Activated T-helper 2 cell treated with anti-CD3 and anti-CD28 coated beads, Interferon-gamma antibody, Interleukin-2, Interleukin-4, amounts not matched to agents 10 μg/mL and 5 μg/mL and 100 μg/mL, durations not matched to agents 14 hours and 24 hours and 36 hours (primary cell): ENCODE measurements at places on chromosomes 2 and 18.

DNA sequence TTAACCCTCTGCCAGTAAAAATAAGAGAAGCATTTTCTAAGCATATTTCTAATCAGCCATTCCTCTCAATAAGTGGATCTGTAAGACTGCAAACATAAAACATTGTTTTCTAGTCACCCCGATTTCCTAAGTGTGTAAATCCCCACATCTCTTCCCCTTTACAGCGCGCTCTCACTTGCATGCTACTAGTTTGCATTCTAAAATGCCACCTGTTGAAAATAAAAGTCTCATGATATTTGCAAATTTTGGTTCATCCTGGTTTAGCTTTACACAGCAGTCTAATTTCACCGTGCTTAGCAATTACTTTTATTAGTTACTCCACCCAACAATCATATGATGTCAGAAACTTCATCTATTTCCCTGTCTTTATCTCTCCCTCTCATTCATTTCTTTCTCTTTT, 1230.7 kb upstream of the ZEB2 start:
- no peak for DNase-seq

DNA sequence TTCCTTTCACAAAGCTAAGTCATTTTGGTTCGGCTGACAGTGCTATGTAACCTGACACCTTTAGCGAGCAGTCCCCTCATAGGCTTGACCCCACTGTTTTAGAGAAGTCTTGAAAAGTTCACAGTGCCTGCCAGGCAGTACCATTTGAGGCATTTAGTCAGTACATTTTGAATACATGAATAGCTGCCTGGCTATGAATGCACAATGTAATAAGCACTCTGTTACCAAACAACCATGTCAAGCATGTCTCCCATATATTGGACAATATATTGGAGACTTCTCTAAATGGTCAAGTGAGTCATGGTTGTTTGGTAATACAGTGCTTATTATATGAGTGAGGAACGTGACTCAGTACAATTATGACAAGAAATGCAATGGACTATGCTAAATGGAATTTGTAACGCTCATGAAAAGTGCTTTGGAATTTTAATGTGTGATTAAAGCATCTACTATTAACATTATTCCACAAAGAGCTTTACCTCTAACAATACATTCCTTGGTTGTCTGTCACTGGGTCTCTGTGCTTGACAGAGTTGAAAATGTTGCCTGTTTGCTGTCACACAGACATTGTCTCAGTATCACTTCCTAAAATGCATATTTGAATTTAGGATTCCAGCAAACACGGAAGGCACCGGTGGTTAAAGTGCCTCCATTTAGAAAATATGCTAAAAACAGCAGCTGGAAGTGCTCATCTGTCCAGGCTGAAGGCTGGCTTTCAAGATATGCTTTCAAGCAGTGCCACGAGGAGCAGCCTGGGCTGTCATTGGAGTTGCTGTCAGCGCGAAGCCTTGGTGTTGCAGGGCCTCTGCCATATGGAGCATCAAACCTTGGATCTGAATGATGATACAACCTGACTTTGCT, 458.6 kb downstream of the FBXO15 start:
- no peak for DNase-seq

DNA sequence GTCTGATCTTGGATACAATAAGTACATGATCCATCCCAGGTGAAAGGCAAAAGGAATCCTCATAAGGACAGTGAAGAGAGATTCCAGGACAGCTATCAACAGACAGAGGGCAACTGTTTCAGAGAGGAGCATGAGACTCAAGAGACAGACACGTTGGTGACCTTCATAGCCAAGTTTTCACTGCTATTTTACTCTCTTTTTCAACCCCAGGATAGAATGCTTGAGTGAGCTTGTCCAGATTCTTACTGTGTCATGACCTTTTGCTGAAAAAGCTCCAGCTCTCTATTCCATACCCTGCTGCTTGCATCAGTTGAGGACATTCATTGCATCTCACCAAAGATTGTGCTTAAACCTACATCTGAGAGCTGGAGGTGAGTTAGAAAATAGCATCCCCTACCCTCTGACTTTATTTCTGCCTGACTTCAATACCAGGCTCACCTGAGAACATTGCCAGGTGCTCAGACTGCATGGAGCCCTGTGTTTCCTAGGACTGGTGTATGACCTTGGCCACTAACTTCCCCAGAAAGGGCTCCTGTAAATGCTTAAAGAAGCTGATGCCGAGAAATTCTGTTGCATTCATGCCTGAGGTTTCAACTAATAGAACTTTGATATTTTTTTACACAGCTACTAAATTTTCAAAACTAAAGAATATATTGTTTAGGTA, 70.4 kb upstream of the TMEM17 start:
- DNase-seq: no peak

- DNase-seq: no peak
Observed at GRCh38 chr2:179899666-179900065, 38.3 kb upstream of the ZNF385B start.

DNA sequence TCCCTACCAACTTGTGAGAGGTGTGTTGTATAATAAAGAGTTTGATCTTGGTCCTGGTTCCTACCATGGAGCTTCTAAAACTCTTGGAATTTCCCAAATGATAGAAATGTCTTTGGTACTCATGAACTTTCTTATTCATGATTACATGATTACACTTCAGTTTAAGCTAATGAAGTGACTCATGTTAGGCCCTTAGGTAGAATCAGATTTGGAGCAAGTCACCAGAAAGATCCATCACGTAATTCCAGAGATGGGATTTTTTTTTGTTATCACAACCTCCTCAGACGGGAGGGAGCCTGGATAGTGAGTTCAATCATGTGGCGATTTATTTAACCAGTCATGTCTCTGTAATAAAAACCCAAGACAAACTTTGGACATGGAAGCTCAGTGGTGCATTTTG, 1287.6 kb upstream of the ZEB2 start:
- no peak for DNase-seq

- no peak for DNase-seq
Observed at GRCh38 chr18:10064267-10064666, 150.5 kb downstream of the VAPA start.

GRCh38 chr2:34909992-34910705, 1311.0 kb upstream of the FAM98A start:
- DNase-seq: no peak

- DNase-seq: no peak
Observed at GRCh38 chr2:110818767-110819481, 86.6 kb downstream of the ACOXL start.

DNA sequence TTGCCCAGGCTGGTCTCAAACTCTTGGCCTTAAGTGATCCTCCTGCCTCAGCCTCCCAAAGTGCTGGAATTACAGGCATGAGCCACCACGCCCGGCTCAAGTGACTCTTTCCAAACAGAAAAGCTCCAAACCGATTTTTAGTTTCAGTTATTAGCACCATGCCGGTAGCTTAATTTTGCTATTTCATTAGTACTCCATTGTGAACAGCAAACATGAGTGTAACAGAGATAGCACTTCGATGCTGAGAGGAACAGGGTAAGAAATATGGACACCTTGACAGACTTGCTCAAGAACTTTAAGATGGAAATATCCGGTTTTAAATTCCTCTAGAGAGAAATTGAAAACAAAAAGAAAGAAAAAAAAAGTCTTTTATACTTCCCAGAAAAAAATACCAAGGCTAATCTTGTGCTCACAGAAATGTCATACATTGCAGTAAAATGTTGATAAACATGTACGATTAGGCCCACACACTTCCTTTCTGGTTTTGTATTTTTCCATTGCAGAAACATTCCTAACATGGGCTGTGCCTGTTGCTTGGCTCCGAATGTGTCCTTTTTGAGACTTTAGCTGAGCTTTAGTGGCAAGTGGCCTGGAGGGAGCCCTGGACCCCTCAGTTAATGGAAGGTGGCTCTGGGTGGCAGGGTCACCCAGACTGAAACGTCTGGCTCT, 18.3 kb downstream of the FHL2 start:
- no peak for DNase-seq

DNA sequence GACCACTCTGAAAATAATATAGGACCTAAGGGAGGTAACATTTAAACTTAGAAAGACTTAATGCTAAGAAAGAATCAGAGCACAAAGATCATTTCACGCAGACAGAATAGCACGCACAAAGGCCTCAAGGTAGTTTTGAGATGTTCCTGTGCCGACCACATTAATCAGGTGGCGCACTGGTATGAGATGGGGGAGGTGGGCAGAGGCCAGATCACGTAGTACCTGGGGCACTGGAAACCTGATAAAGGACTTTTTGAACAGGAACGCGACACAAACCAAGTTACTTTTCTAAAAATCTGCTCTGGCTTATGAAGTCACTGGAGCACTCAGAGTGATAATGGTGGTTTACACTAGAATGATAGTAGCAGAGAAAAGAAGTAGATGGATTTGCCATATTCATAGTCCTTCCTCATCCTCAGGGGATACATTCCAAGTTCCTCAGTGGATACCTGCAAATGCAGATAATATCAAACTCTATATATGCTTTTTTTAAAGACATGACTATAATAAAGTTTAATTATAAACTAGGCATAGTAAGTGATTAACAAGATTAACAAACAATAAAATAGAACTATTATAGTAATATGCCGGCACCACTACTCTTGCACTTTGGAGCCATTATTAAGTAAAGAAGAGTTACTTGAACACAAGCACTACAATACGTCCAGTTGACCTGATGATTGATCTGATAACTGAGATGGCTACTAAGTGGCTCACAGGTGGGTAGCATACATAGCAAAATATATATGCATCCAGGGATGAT, 42.6 kb upstream of the CDCA7 start:
- no peak for DNase-seq

DNA sequence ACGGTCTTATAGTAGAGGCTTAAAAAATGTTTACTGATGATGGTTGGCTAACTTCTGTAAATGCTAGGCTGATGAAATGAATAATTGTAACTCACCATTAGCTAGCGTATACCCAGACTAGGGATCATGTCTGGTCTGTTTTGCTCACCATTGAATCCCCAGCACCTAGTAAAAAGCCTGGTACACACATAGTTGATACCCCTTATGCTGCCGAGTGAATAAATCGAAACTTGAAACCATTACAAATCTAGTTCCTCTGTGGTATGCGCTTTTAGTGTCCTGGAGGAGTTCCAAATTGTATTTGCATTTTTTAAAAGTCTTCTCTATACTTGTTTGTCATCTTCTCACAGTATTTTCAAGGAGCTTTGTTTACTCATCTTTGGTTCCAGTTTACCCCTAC, 1.3 kb downstream of the TAF1B start:
- no peak for DNase-seq

GRCh38 chr18:55485666-55486065, 102.3 kb downstream of the TCF4 start:
- no peak for DNase-seq

DNA sequence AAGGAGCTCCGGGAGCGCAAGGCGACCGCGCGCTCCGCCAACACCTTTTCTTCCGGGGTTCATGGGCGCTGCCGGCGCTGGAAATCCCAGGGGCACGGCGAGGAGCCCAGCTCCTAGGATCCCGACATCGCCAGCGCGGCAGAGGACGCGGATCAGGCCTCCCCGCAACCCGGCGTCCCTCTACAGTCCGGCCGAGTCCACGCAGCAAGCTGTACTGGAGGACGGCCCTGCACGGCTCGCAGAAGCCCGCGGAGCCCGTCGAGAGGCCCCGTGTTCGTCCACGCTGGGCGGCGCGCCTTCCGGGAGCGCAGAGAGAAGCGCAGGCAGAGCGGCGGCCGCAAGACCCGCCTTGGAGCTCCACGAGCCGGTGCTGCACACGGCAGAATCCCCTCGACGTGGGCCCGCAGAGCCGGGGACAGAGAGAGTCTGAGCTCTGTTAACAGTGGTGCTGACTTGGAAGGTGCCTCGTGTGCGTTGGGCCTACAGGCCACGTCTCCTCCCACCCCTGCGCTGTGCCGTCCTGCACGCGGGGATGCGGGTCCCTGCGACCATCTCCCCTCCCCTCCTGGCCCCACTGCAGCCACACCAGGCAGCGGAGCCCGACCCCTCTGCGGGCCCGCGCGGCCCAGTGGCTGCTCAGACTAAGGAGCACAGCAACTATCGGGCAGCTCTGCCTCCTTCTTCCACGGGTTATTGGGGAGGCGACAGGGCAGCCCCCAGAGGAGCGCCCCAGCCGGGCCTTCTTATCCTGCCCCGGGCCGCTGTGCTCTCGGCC, 28.1 kb upstream of the PTPN2 start:
- DNase-seq: no peak

GRCh38 chr18:38752430-38752829, 1186.8 kb upstream of the CELF4 start:
- no peak for DNase-seq

GRCh38 chr2:232889876-232890401, 19.9 kb downstream of the SNORC start:
- no peak for DNase-seq

DNA sequence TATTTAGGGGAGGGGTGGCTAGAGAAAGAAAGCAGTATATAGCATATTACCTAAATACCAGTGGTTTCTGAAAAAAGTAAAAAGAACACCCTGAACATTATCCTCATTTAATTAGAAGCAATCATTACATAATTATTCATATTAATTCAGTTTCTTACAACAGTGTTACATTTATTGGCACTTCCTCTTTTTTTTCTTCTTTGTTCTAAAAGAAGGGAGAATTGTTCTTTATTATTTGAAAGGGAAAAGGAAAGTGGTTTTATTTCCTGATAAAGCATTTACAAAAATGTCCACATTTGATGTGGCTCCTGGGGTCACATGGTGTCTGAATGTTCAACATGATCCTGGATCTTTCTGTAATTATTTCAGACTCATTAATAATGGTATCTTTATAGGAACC, 254.9 kb upstream of the ZEB2 start:
- DNase-seq: no peak

DNA sequence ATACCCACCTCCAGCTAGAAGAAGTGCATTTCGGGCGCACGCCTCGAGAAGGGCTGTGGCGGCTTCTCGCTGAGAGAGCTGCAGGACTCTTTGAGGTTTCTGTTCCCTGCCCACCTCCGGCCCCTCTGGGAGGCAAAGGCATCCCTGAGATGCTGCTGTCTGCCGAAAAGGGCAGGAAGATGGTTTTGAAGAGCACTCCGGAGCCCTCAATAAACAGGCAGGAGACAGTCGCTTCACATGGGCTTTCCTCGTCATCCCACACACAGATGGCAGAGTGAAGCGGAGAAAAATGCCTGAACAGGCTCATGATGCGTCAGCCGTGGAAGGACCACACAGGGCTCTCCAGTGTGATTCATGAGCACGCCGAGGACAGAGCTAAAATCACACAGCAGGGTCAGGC, 25.4 kb upstream of the GLI2 start:
- DNase-seq: no peak

GRCh38 chr2:112915300-112916144, 4.6 kb downstream of the IL37 start:
- no peak for DNase-seq

- DNase-seq: no peak
Observed at GRCh38 chr2:76584474-76584873, 873.8 kb upstream of the GCFC2 start.

- DNase-seq: no peak
Observed at GRCh38 chr2:9401059-9401547, 22.2 kb downstream of the ITGB1BP1 start.

DNA sequence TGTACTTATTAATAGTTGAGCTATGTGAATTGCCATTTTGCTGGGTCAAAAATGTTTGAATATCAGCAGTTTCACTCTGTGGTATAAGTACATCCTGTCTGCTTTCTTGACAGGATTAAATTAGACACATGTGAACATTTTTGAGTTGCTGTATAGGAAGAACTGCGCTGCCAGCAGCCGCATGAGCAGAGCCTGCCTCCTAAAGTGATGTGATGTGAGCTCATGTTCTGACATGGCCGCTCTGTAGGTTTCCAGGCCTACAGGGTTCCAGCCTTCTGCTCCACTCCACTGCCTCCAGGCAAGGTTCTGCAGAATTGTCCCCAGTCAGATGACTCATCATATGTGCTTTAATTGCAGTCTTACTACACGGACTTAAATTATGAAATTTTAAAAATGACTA, 119.7 kb upstream of the NFATC1 start:
- no peak for DNase-seq
